Stimulated activated naive CD8-positive, alpha-beta T cell treated with anti-CD3 and anti-CD28 coated beads, Interleukin-15, Interleukin-2, amounts not matched to agents 100 U/mL and 50 U/mL, for 24 hours (primary cell): ENCODE measurements at places on chromosomes 6 and 20.

DNA sequence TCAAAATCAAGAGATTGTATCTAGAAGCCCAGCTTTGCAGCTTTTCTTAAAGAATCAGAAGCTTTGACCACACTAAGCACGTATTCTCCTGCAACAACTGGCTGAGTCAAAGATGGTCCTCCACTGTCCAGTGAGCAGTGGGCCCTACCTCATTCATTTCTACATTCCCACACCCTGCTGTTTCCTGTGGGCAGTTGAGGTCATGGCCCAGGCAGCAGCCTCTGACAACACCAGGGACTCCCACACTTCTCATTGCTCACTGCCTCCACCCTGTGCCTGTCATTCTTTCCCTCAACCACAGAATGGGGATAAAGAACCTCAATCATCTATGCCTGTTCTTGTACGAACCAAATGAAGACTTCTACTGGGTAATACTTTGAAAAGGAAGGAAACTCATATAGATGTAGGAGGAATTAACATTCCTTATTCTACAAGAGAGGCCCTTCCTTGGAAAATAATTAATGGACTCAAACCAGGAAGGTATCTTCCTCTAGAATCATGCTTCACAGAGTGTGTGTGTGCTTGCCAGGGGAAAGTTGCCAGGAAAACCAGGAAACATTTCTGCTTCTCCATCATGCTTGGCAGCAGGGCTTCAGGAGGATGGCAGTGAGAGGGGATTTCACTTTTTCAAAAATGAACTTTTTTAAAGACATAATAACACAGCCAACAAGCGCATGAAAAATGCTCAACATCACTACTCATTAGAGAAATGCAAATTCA is 191.7 kb upstream of the RIN2 start:
- DNase-seq = no peak

DNA sequence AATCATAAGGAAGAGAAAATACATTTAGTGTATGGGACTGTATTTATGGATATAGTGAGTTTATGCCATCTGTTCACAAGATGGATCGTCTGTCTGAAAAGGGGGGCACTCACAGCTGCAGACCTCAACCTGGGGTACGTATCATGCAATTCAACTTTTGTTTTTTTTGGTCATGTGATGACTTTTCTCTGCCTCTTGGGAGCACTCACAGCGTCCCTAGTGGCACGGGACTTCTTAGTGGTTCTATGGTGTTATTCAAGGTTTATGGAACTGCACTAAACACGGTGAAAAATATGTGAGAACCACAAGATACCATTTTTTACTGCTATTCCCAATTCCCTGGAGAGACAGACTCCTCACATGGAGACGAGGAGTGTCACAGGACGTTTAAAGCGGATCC is 60.4 kb upstream of the MPC1 start:
- no peak for DNase-seq

- DNase-seq = peak; percentile 45
Measured at GRCh38 chr6:14660806-14661579, 543.4 kb downstream of the CD83 start.

DNA sequence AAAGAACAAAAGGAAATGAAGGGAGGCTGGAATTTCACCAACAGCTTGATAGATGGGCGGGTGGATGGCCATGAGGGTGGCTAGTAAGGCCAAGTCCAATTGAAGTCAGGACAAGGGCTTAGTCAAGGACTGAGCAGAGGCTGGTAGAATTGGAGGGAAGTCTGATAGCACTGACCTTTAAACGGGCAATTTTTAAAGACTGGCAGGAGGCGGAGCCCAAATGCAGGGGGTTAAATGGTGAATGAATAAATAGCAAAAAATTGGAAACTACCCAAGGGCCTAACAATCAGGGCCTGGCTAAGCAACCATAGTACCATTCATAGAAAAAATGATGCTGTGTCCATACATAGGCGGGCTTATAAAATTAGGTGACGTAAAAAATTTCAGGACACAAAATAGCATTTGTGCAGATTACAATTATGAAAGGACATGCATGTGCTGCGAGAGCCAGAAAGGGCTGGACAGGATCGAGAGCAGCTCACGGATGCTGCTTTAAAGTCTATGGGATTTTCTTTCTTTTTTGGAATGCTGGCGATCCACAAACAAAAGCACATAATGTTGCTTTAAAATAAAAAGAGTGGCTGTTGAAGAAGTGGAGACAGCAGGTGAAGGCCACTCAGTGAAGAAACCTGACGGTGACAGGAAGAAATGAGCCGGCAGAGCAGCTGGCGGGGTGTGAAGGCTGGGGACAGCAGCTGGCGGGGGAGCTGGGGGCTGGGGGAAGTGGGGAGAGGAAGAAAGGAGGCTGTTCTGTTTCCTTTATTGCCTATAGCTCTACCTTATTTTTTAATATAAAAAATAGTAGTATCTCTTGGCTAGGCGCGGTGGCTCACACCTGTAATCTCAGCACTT is 42.8 kb upstream of the TAF8 start:
- peak; percentile 67 for DNase-seq

- DNase-seq = no peak
Measured at GRCh38 chr20:3374296-3374695, 33.2 kb downstream of the DNAAF9 start.

DNA sequence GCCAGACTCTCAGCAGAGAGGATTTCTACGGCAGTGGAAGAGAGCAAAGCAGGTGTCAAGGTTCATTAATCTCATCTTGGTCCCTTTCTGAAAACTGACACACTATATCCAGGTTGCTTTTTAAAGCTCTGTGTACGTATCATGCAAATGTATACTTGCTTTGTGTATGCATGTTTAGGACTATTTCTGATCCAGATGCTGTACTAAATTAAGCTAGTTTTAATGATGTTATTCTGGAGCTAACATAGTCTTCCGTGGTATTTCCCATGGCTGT is 59.2 kb upstream of the SNX9 start:
- no peak for DNase-seq

DNA sequence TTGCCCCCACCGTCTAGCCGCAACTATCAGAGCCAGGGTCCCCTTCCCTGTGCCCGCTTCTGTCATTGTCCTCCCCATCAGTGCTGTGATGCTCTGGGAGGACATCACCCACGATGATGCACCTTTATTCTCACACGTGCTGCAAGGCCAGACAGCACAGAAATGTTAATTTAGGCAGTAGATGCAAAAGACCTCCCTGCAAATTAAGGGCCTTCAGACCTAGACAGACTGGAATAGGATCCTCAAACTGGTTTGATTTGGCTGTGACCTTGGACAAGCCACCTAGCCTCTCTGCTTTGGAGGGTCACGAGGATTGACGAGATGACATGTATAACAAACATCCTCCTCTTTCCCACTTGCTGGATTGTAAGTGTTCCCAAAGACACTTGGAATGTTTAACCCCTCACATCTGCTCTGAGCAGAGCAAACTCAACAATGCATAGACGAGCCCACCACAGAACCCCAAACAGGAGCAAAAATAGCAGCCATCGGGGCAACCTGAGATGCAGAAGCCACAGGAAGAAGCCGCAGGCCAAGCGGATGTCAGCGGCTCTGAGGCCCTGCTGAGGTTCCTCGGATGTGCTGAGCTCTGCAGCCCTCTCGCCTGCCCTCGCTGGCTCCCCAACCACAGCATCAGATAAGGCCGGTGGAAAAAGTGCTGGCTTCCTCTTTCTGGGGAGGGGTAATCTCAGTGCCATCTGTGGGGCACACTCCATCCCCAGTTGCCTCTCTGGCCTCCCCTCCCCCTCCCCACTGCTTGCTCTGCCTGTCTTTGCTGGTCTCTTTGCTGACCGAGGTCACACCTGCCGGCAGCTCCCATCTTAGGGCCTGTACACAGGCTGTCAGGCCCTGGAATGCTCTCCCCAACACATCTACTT is 35.3 kb downstream of the TOX2 start:
- peak; percentile 77 for DNase-seq

DNA sequence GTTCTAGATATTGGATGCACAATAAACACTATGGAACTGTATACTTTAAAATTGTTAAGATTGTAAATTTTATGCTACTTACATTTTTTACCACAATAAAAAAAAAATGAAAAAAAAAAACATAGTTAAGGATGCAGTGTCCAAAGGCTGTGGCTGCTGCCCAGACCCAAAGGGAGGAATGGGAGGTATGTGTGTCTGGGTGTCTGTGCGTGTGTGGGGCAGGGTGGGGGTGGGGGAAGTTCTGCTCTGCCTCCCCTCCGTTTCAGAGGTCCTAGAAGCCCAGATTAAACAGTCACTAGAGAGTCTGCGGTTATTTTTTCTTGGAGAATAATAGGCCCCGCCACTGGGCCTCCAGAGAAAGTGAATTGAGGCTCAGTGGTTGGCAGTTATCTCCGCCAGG is 136.4 kb upstream of the ARMC2 start:
- no peak for DNase-seq

DNA sequence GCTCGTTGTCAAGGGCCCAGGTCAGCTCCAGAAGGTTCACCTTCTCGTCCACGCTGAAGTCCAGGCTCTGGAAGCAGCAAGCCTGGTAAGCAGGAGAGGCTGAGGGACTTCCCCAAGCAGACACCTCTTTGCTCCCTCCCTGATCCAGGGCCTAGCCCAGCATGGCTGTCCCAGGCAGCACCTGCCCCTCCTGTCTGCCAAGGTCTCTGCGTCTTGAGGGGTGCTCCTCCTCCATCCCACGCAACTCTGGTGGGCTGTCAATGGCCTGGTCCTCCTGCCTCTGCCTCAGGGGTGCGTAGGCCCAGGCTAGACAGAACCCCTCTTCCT is 87.1 kb downstream of the NINL start:
- no peak for DNase-seq

- DNase-seq = no peak
Measured at GRCh38 chr6:115898246-115898645, 162.4 kb downstream of the FRK start.

GRCh38 chr6:10217111-10217510 is 197.8 kb downstream of the TFAP2A start:
- DNase-seq = no peak

DNA sequence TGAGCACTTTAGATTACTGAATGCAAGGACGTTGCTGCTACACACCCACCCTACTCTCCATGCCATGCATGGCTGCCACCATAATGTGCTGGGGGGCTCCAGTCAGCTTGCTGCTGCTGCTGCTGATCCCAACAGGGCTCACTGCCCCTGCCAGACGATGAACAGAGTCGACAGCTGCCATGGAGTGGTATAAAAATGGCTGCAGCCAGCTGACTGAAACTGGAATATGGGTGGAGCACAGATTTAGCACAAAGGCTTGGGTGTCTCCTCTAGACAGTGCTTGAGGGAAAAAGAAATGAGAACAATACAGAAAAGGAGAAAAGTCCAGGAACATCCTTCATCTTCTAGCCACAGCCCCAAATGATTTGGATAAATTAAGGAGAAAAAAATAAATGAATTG is 150.7 kb downstream of the PDSS2 start:
- DNase-seq = no peak

DNA sequence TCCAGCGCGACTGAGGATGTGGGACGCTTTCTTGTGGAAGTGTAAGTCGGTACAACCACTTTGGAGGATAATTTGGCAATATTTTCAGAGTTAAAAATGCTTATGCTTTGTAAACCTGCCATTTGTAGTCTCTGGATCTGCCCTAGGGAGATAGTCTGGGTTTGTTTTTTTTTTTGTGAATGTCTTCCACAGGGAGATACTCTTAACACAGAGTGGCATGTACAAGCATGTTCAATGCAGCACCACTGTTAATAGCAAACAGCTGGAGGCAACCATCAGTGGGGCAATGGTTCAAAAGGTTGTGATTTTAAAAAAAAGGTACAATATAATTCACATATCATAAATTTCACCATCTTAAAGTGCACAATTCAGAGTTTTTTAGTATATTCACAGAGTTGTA is 22.4 kb downstream of the SLC9A8 start:
- DNase-seq = no peak

- DNase-seq = no peak
Measured at GRCh38 chr6:135707426-135707825, 144.1 kb upstream of the PDE7B start.

GRCh38 chr6:156316583-156317125 is 460.5 kb upstream of the ARID1B start:
- DNase-seq = no peak

- no peak for DNase-seq
Measured at GRCh38 chr6:56996401-56996800, 41.5 kb downstream of the BEND6 start.

- no peak for DNase-seq
Measured at GRCh38 chr6:3841711-3842565, 7.2 kb upstream of the FAM50B start.

- DNase-seq = peak; percentile 47
Measured at GRCh38 chr20:47453167-47453782, 48.4 kb upstream of the NCOA3 start.

- DNase-seq = no peak
Measured at GRCh38 chr6:46777476-46778346, 15.5 kb upstream of the MEP1A start.

DNA sequence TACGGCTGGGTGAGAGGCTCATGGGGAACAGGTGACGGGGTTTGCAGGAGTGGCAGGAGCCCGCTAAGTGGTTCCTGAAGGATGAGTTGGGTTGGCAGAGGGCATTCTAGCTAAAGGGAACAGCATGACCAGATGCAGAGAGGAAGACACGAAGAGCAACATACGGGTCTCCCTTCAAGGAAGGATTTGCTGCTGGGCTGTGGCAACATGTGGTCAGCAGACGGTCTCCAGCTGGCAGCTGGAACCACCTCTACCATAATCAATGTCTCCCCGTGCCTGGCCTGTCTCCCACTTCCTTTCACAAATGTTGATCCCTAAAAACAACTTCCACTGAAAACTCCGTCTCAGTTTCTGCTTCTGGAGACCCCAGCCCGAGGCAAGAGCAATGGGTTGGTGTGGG is 80.6 kb upstream of the SULF2 start:
- DNase-seq = no peak

DNA sequence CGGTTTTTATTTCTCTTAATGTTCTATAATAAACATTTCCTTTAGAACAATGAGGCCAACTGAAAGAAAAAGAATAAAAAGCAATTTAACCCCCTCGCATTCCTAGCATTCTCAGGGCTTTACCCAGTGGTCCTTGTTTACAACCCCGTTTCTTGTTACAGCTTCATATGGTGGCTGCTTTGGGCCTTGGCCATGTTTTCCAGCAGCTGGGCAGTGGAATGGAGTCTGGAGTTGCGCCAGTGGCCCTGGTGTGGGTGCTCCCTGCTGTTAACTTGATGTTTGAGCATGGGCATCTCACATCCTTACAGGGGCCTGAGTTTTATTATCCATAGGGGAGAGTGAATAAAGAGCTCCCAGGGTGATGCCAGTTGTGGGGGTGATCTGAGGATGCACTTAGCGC is 18.8 kb downstream of the EFCAB8 start:
- DNase-seq = no peak
